ENCODE measurements at places on chromosomes 5 and 9.

- peak; percentile 31 for DNase-seq
These were observed 148.9 kb downstream of the DOCK2 start for GRCh38 chr5:169785771-169786618.

DNA sequence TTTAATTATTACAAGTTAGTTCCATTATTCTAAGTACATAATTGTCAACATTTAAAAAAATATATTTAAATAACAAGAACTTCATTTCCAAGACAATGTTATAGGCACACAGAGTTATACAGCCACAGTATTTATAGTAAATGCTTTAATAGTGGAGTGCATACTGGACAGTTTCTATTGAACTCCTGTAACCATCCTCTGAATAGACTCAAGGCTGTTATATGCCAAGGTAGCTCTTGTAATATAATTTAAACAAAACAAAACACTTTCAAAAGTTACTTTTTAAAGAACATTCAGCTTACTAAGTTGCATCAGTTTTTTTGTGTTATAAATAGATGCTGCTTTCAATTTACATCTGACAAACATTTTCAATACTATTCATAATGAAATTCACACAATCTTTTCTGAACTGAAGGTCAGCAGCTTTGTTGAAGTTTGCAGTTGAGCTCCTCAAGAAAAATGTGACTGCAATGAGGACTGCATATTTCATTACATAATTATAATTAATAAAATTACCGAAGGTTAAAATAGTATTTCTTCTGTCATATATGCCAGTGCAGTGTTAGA lies 549.9 kb upstream of the CYLC2 start:
- DNase-seq, result no peak

- DNase-seq, result no peak
These were observed 92.0 kb upstream of the SSBP2 start for GRCh38 chr5:81842795-81843398.

- no peak for DNase-seq
These were observed 51.8 kb downstream of the BASP1 start for GRCh38 chr5:17269201-17269600.

- peak; percentile 96 for DNase-seq
These were observed 118.1 kb upstream of the CCDC112 start for GRCh38 chr5:115414406-115415142.

DNA sequence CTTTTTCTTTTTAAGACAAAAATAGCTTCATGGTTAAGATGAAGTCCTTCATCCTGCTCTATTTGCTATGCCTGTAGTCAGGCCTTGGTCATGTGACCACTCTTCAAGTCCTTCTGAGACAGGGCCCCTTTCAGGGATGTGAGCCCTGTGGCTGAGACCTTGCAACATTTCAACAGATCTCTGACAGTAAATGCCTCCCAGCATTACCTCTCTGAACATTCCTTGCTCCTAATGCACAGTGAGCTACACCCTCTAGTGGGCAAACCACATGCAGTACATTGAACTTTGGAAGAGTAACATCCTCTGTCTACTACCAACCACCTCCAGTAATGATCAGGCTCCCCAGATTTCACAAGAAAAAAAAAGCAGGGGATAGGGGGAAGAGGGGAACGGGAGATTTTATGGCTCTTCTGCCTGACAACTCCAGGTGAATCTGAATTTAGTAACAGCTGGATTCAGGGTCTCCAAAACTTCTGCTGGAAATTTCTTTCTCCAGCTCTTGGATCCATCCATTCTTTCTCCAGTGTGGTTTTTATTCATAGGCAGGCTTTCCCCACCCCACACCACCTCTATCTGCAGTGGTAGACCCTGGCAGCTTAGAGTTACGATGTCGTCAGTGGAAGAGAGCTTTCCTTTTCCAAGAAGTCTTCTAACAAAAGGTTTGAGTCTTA lies 8.9 kb upstream of the FBXO38 start:
- DNase-seq, result peak; percentile 74

Data from GM23248 (cell line).